Myocyte (in vitro differentiated cells): ENCODE measurements at places on chromosomes 4 and X. TPM values are rescaled to one million over a fixed set of nuclear protein-coding genes. Genes with fewer than 3 reads are reported as not detected.

DNA sequence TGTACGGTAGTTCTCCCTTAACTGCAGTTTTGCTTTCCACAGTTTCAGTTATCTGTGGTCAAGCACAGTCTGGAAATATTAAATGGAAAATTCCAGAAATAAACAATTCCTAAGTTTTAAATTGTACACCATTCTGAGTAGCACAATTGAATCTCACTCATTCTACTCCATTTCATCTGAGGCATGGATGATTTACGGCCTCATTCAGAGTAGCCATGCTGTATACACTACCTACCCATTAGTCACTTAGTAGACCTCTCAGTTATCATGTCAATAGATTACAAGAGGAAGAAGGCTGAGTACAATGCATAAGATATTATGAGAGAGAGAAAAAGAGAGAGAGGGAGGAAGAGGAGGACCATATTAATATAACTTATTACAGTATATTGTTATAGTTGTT, 77.5 kb downstream of the ENOX2 start:
- DNase-seq = no peak

GRCh38 chr4:149531861-149532260, 283.8 kb downstream of the IQCM start:
- DNase-seq = peak; percentile 41

- DNase-seq = no peak
Measured at GRCh38 chr4:4854649-4855295, 4.7 kb upstream of the MSX1 start.

DNA sequence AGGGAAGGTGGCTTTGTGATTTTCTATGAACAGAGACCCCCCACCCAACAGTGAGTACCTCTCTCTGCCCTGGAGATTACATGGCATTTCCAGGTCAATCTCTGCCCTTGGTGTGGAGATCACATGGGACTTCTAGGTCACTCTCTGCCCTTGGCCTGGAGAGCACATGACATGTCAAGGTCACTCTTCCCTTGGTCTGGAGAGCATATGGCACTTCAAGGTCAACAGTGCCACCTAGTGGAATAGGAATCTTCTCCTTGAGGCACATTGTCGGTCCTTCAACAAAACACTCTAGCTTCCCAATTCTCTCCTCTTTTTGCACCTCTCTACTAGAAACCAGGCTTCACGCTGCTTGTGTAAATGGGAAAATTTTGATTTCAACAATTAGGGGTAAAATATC, 66.2 kb upstream of the TACR3 start:
- DNase-seq = peak; percentile 27

- peak; percentile 78 for DNase-seq
Measured at GRCh38 chr4:139560406-139561104, 4.5 kb upstream of the SETD7 start.

DNA sequence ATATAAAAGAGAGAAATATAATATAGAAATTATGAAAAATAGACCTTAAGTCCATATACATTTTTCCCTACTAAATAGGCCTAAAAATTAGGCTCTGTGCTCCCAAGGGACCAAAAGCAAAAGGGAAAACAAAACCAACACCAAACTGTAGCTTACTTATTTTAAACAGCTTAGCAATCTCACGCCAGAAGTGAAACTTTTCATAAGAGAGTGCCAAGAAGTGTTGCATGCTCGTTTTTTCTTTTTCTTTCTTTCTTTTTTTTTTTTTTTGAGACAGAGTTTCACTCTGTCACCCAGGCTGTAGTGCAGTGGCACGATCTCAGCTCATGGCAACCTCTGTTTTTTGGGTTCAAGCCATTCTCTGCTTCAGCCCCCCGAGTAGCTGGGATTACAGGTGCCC, 250.4 kb downstream of the TMA16 start:
- DNase-seq = no peak

GRCh38 chr4:100369871-100370270, 148.0 kb downstream of the EMCN start:
- DNase-seq = no peak

- DNase-seq = peak; percentile 30
Measured at GRCh38 chr4:127012549-127012948, 620.2 kb upstream of the INTU start.

- peak; percentile 76 for DNase-seq
Measured at GRCh38 chr4:95889662-95890061, 49.8 kb downstream of the PDHA2 start.

GRCh38 chrX:15815779-15816437, 25.6 kb downstream of the ZRSR2 start:
- peak; percentile 33 for DNase-seq

DNA sequence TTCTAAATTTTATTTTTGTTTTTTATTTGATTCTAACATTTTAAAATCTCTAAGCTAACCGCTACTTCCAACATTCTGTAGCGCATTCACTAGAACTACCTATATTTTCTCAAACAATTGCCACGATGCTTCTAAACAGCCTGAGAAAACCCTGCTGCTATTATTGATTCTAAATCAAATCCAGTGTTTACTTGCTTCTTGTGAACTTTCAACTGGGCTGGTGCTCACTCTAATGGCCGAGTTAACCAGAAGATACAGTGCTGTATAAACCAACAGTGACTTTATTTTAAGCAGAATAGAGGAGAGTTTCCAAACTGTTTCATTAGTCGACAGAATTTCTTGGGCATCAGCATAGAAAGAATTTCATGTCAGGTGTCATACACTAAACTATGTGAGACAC, 110.3 kb downstream of the DLG3 start:
- no peak for DNase-seq

DNA sequence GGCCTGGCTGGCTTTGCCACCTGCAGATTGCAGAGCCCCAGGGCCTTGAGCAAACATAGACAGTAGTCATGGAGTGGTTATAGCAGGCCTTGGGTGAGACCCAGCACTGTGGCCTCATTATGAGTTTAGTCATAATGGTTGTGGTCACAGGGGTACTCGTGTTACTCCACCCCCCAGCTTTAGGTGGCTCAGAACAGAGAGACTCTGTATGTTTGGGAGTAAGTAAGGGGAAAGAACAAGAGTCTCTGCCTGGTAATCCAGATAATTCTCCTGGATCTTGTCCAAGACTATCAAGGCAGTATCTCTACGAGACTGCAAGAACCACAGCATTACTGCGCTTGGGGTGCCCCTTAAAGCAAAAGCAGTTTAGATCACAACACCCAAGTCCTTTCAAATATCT, 62.3 kb upstream of the SCRG1 start:
- peak; percentile 84 for DNase-seq

- DNase-seq = no peak
Measured at GRCh38 chr4:102860611-102861324, 8.0 kb upstream of the CISD2 start.

- peak; percentile 92 for DNase-seq
Measured at GRCh38 chr4:37970702-37971101, 10.5 kb downstream of the PTTG2 start.

DNA sequence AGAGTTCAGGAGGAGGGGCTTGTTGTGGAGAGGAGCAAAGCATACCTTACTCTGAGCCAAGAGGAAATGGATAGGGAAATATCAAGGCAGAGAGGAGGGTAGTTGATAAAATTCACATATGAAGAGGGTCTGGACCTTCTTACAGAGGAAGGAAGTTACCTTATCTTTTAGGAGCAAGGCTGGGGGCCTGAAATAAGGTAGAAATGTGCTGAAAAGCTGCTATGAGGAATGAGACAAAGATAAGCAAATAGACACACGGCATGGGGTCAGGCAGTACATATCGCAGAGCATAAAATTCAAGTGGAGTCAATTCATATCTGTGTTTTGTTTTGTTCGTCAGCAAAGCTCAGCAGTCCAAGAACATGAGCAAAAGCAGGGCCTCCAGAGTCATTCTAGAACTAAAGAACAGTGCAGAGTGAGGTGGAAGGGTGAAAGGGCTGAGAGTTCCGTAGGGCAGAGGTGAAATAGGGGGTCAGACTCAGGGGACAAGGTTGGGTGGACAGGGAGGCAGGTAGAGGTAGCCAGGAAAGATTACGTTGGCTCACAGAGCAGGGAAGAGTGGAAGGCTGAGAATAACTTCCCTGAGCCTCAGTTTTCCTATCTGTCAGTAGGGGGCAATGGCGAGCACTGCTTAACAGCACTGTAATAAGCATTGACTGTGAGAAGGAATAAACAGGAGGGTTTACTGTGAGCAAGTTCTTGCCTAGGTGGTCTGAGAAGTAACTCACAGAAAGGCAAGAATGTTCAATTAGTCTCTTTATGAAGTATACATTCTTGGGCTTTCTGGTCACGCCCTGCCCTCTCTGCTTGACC, 9.2 kb downstream of the VSIG4 start:
- peak; percentile 18 for DNase-seq

GRCh38 chr4:116328261-116328860, 757.0 kb downstream of the TRAM1L1 start:
- no peak for DNase-seq

DNA sequence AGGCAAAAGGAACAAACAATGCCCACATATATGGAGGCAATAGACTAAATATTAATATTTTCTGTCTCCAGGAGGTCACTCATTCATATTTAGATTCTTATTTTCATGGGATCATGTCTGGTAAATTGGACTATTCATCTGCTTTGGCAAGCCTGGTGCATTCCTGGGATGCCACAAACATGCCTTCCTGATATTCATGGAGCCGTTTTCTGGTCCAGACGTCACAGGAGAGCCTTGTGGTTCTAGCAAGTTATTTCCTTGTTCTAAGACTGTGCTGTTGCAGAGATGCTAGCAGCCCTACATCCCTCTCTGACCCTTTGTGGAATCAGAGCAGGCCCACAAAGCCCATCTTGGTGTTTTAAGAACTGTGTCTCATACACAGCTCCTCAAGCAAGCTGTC, 16.1 kb upstream of the EXOSC9 start:
- peak; percentile 95 for DNase-seq

DNA sequence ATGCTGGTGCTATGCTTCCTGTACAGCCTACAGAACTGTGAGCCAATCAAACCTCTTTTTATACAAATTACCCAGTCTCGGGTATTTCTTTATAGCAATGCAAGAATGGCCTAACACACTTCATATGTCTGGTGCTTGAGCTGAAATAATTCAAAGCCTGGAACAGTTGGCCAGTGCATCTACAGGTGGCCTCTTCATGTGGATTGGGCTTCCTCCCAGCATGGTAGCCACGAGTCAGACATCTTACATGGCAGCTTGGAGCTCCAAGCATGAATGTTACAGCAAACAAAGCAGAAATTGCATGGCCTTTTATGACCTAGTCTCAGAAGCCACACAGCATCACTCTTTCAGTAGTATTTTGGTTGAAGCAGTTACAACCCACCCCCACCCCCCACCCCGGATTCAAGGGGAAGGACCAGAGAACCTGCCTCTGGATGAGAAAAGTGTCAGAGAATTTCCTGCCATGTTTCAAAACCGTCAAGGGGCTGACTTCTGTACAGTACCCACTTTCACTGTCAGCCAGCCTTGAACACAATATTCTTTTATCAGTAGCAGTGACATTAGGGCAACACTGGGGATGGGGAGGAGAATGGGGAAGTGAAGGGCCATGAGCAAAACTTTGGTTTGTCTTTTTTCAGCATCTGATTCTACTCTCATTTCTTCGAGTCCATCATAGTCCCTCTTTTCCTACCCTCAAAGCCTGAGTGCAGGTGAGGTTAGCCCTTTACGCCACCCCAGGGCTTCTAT, 368.7 kb downstream of the BCOR start:
- no peak for DNase-seq

DNA sequence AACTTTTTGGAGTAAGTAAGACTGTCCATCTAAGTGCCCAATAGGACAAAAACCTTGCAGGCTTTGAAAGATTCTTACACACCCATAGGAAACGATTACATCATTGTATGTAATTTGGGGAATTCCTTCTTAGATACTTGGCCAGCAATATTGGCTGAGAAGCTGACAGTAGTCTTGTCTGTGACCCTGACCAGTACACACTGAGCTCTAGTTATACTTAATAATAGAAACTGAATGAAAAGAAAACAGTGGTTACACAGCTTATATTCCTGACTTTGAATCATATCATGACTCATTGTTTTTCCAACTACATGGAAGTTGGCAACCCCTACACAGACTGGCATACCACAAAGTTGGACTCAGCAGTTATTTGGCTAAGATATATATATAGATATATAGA, 7.1 kb upstream of the TLR2 start:
- DNase-seq = peak; percentile 43

DNA sequence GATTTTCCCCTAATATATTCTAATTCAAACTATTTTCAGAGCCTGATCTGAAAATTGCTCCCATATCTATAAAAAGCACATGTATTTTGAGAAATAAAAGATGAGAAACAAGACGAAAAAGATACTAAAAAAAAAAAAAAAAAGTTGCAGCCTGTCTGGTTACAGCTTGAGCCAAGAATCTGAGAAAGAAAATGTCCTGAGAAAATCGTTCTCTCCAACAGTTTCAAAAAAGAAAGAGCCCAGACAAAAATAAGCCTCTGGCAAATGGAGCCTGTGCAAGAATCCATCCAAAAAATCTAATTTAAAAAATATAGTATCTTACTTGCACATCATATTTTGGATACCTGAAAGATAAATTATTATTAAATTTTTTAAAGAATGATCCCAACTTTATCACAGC, 163.0 kb upstream of the TBL1X start:
- DNase-seq = no peak

DNA sequence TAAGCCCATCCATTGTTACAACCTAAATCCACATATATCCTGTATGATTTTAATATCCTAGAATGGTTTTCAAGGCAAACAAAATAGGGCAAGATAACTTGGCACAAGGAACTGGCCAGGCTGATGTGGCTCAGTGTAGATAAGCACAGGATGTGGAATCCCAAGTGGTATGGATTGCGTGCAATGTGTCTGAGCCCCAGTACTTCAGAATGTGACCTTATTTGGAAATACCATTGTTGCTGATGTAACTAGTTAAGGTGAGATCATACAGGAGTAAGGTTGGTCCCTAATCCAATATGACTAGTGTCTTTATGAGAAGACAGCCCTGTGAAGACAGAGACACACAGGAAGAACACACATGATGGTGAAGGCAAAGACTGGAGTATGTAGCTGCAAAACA, 72.4 kb downstream of the IL21 start:
- no peak for DNase-seq

- peak; percentile 94 for DNase-seq
Measured at GRCh38 chr4:78784236-78784865, 8.2 kb downstream of the BMP2K start.

BMP15 gene
- not detected in 2 replicates for total RNA-seq

LONRF3 gene
- total RNA-seq = 1.5 and 1.8 TPM in 2 replicates

IL1RAPL1 gene
- total RNA-seq = not detected in 2 replicates

SPATA4 gene
- total RNA-seq = 1.3 TPM in 1 of 2 replicates, not detected in the other

PABPC1L2B gene
- total RNA-seq = not detected in 2 replicates

NUDT11 gene
- 7.0 and 10.6 TPM in 2 replicates for total RNA-seq

GABRG1 gene
- not detected in 2 replicates for total RNA-seq

CLIC2 gene
- 0.05 and 0.62 TPM in 2 replicates for total RNA-seq

NDP gene
- total RNA-seq = 1.4 and 3.5 TPM in 2 replicates

NRK gene
- total RNA-seq = not detected in 2 replicates

RPA4 gene
- not detected in 2 replicates for total RNA-seq

TMEM47 gene
- total RNA-seq = 69.2 and 81.1 TPM in 2 replicates

SH3TC1 gene
- total RNA-seq = 0.68 and 0.94 TPM in 2 replicates

MMRN1 gene
- total RNA-seq = not detected in 2 replicates
